ENCODE measurements at places on chromosomes 1 and 21.

DNA sequence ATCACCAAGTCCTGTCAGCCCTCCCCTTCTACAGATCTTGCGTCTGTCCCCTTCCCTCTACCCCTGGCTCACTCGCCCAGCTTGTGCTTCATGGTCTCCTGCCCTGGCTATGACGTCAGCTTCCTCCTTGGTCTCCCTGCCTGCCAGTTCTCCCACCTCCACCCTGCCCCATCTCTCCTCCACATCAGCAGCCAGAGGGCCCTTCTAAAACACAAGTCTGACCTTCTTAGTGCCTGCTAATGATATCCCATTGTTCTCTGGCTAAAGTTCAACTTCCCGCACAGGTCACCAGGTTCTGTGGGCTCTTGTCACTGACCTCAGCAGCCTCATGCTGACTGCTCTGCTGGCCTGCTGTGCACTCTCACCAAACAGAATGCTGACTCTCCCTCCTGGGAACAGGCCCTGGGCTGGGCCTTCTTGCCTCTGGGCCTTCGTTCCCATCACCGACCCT, 24.7 kb upstream of the MYCL start:
- DNase-seq: peak; percentile 89

DNA sequence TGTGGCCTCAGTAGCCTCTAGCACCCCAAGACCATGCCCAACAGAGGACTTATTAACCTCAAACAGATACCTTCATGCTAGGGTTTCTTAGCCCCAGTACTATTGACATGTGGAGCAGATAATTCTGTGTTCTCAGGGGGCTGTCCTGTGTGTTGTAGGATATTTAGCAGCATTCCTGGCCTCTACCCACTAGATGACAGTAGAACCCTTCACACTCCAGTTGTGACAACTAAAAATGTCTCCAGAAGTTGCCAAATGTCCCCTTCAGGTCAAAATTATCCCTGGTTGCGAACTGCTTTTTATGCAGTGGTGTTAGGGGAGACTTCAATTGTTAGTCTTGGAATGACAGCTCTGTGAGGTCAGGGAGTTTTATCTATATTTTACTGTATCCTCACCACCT, 8.1 kb downstream of the KAZN start:
- no peak for DNase-seq

GRCh38 chr1:3921765-3922164, 21.7 kb upstream of the C1orf174 start:
- no peak for DNase-seq

DNA sequence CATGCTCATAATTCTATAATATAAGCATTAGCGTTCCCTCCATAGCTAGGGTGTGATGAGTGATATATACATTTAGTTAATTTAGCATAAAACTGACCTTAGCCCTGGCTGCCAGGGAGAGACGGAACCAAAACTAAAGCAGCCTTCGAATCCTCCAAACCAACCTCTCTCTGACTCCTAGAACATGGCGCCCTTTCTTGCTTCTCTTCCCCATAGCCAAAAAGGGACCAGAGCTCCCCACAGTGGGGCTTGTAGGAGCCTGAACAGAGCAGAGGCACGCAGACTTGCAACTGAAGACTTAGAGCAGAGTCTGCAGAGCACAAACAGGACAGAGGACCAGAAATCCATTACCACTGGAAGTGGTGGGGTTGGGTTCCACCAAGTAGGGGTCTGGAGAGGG, 17.7 kb downstream of the IRF2BP2 start:
- DNase-seq: no peak

DNA sequence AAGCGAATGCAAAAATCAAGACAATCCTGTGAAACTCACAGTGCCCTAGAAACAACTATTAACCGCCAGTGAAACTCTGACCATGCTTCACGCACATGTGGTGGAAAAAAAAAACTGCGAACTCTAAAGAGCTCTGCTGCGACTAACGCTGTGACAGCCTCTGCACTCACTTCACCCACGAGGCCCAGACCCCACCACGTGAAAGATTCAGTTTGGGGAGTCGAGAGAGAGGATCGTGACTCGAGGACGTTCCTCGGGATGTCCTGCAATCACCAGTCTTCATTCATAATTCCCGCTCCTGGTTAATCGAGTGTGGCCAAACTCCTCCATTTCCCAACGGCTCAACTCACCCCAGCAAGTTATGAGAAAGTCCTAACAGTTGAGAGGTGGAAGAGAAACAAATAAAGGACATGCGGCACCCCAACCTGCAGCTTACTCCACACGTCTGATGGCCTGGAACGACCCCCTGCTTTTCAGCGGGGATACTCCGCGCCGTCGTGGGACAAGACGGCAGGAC, 1.1 kb downstream of the SERBP1 start:
- no peak for DNase-seq

- DNase-seq: peak; percentile 45
Observed at GRCh38 chr1:86758570-86758969, 54.2 kb downstream of the SH3GLB1 start.

DNA sequence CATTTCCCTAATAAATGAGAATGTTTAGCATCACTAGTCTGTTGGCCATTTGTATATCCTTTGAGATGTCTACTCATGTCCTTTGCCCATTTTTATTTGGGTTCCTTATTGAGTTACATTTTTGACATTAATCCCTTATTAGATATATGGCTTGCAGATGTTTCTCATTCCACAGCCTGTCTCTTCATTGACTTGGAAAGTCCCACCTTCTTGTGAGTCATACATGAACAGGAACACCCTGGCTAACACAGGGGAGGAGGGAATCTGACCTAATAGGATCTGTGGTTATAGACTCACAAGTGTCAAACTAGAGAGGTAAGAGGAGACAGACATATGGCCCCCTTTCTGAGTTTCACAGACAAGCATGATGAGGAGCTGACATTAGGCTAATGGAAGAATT, 11.5 kb downstream of the ZP4 start:
- no peak for DNase-seq

DNA sequence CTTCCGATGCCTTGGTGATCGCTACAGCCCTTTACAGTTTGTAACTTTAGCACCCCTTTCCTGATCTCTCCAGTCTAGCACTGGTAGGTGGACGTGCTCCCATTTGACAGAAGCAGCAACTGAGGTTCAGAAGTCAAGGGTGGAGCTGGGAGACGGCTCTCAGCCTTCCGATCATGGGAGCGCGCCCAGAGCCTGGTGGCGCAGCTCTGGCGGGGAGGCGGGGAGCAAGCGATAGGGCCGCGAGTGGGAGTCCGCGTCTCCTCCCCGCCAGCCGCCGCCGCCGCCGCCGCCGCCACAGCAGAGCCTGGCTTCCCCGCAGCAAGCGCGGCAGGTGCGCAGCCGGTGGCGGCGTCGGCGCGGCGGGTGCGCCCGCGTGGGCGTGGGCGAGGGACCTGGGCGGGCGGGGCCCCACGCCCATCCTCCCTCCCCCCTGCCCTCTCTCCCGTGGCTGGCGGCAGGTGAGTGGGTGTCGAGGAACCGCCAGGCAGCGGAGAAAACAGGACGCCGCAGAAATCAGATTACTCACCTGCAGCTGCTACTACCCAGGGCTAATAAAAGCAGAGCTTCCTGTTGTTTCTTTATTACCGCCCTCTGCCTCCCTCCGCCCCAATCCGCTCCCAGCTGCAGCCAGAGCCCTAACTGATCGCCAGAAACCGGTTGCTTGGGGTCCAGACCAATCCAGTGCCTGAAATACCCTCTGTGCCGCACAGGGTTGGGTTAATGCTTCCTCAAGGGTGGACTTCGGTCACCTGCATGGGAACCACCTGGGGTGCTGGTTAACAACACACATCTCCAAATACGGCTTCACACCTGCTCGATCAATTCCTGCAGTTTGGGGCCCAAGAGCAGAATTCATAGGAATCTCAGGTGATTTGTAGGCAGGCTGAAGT, 60.2 kb upstream of the ID3 start:
- peak; percentile 88 for DNase-seq

DNA sequence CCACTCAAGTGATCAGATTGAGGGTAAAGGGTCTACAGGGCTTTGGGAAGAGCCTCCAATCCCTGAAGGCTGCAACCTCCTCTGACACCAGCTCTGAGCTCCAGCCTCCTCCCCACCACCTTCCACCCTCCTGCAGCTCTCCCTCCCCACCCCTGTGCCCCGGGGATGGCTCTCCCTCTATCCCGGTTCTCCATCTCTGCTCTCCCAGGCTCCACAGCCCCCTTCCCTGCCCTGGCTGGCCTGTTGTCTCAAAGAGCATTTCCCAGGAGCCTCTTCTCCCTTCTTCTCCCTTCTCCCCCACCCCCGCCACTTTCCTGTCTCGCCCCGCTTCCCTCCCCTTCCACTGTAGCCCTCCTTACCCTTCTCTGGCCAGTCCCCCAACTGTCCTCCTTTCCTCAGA, 1.1 kb downstream of the PLEKHA6 start:
- no peak for DNase-seq

DNA sequence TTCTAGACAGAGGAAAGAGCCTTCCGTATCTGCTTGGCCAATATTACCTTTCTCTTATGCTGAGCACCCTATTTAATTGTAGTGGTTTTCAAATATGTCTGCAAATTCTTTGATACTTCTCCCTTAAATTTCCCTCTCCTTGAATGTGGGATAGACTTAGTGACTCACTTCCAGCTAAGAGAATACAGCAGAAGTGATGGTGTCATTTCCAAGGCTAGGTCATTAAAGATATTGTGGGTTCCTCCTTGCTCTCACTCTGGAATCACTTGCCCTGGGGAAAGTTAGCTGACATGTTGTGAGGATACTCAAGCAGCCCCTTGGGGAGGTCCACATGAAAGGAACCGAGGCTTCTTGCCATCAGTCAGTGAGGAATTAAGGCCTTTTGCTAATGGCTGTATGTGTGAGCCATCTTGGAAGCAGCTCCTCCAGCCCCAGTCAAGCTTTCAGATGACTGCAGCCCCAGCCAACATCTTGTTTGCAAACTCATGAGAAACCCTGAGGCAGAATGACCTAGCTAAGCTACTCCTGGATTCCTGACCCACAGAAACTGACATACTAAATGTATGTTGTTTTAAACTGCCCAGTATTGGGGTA, 8.1 kb upstream of the CITED4 start:
- DNase-seq: no peak

DNA sequence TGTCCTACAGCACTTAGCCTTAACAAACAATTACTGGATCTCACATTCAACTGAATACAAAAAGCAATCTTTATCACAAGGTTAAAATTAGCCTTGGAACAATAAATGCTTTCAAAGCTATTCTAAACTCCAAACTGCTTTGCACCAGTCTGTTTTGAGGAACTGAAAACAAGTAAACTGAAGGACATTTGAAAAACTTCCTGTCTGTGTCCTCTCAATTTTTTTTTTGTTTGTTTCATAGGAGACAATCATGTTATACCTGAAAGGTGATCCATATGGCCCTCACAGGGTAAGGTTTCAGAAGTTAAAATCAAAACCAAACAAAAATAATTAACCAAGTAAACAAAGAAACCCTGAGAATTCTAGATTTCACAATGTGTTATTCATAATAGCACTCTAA, 459.1 kb downstream of the DPYD start:
- DNase-seq: no peak

DNA sequence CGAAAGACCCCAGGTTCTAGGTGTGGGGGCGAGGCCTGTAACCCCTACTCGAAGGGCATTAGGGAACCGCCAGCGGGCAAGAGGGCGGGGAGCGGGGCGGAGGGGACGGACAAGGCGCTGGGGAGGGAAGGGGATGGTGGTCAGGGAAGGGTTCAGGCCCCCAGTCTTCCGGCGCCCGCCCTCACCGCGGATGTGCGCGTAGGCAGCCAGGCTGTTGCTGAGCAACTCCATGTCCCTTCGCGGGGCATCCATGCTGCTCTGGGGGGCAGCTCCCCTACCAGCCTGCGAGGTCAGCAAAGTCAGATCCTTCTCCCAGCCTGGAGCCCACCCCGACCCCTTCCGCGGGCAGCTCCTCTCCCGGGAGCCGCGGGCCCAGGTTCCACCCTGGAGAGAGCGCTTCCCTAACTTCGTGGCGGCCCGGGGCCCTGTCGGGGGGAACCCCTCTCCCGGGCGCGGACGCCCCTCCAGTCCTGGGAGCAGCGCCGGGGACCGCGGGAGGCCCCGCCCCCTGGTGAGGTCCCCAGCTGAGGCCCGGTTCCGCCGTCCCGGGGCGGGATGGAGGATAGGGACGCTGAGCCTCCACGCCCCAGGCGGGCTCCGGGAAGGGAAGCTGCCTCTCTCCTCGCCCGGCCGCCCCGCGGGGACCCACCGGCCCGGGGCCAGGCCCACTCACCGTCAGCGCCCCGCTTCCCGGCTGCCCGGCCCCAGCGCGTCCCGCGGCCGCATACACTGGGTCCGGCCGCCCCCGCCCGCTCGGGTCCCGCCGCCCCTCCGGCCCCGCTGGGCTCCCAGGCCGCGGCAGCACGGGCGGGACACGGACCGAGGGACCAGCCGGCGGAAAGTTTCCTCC, 434 bp downstream of the EVA1B start:
- DNase-seq: no peak

DNA sequence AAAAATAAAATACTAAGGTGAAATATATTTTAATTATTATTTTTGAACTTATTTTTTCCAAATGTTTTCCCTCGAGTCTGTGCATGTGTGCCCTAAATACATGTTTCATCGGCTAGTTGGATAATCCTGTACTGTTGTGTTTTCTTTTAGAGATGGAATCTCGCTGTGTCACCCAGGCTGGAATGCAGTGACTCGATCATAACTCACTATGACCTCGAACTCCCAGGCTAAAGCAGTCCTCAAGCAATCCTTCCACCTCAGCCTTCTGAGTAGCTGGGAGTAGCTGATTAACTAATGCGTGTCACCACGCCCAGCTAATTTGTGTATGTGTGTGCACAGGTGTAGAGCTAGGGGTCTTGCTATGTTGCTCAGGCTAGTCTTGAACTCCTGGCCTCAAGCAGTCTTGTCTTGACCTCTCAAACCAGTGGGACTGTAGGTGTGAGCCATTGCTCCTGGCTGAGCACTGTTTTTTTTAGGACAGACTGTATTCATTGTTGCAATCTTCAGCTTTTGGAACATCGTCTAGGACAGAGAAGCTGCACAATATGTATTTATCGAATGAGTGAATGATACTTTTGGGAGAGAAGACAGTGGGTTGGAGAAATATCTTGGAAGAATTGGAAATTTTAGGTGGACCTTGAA, 4.8 kb upstream of the TMCO1 start:
- DNase-seq: no peak

DNA sequence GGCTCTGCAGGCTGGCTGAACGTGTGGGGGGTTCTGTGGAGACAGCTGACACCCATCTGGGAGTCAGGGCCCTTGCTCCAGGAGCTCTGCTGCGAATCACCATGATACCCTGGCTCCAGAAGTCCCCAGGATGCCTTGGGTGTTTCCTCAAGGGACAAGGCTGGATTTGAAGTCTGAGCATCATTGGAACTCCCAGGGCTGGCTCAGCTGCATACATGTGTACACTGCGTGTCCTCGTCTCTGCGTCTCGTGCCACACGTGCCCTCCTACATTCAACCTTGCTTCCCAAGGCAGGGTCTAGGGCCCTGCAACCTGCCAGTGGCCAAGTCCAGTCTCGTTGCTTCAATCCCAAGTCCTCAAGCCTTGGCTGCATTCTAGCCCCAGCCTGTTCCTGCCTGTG, 11.7 kb downstream of the CSF1 start:
- DNase-seq: no peak

DNA sequence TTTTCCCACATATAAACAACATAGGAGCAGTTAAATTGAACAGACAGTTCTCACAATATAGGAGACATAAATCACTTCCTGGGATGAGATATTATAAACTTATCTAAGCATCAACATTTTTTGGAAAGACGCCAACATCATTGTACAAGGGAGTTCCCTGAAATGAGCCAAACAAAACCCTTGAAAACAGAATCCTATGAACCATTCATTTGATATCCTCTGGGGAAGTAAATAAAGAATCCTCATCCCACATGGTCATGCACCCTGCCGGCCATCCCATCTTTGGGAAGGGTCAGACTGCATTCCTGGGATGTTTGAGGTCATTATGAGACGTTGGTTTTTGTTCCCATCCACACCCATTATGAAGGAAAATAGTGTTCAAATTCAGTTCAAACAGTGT, 111.8 kb upstream of the USP25 start:
- DNase-seq: no peak

GRCh38 chr1:110505596-110505995, 13.4 kb downstream of the KCNA10 start:
- DNase-seq: no peak
